Stimulated activated CD4-positive, alpha-beta T cell treated with anti-CD3 and anti-CD28 coated beads, Interleukin-2, amount 100 ng/mL, for 24 hours (primary cell): ENCODE measurements at places on chromosomes 7 and 10.
A peak's percentile ranks its signal among the peaks of the same experiment; 100 is the strongest.

- no peak for DNase-seq
These were observed 28.5 kb downstream of the NRBF2 start for GRCh38 chr10:63161592-63161991.

DNA sequence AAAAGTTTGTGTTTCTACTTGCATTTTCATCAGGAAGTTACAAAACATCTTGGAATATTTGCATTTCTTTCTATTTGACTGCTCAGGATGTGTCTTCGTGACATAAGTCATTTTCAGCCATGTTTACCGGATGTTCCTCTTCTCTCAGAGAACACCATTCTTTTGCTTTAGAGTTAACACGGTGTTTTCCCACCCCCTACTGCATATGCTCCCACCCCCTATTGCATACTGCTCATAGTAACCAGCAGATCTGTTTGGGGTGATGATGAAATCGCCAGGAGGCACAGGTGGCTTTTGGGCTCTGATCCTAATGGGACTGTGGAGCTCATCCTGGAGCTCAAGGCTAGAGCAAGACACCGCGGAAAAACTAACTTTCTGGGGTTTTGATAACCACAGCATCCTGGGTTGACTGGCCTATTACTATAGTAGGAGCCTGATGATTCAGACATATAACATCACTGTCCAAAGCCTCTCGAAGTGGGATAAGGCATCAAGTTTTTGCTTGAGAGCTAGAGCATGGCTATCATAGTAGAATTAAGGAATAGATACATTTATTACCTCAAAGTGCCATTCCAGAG, 65.1 kb upstream of the BET1 start:
- no peak for DNase-seq

GRCh38 chr7:13743226-13743625, 246.2 kb downstream of the ETV1 start:
- DNase-seq: no peak

DNA sequence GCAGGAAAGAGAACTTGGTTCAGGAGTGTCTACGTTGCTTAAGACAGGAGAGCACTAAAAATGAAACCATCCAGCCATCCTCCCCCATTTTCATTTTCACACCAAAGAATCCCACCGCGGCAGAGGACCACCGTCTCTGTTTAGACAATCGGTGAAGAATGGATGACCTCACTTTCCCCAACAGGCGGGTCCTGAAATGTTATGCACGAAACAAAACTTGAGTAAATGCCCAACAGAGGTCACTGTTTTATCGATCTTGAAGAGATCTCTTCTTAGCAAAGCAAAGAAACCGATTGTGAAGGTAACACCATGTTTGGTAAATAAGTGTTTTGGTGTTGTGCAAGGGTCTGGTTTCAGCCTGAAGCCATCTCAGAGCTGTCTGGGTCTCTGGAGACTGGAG, 1.4 kb upstream of the IL6 start:
- no peak for DNase-seq

GRCh38 chr7:147903536-147904218, 686.9 kb upstream of the C7orf33 start:
- no peak for DNase-seq

DNA sequence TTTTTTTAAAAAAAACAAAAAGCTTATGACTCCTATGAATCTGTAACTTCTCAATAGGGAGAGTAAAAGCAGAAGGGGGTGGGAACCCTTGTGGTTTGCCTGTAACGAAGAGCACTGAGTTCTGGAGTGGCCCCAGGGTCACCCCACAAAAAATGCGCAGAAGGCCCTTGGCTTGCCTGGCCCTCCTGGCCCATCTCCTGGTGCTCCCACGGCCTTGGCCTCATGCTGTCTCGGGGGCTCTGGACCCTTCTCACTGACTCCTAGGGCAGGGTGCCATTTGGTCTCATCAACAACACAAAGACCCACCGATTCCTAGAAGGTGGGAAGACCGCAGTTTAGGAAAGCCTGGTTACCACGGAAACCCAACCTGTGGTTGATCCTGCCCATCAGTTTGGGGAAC, 40.8 kb downstream of the ZNF467 start:
- no peak for DNase-seq

DNA sequence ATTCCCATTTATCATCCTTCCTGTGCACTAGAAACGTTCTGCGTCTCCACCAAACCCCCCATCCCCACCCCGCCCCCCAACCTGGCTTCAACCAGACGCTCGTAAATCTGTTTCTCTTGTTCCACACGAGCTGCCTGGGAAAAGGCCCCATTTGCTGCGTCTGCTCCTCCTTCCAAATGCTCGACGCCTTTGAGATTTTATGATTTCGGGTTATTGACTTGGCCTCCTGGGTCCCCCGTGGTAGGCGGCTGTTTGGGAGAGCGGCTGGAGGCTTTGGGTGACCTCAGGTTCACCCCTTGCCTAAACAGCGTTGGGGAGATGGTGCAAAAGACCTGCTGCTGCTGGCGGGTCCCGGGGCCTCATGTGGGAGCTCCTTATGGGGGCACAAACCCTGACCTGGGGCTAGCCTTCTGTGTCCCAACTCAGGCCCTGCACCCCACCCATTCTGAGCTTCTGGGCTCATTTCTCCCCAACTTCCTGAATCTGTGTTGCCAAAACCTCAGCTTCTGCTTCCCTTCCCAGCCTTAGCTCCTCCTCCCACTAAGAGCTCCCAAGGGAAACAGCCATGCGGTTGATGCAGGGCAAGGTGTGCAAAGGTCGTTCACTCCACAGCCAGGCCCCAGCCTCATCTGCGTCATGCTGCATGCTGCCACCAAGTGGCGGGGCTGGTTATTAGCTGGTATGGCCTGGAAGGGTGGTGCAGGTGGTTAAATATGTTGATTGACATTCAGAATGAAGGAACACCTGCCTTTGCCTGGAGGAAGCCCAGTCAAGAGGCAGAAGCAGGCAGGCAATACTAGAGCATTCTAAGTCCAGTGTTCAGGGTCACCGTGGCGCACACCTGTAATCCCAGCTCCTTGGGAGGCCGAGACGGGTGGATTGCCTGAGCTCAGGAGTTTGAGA, 49.1 kb upstream of the ELN start:
- peak; percentile 45 for DNase-seq

GRCh38 chr7:29622335-29623265, 59.0 kb downstream of the PRR15 start:
- no peak for DNase-seq

GRCh38 chr7:6545398-6546126, 5.7 kb downstream of the GRID2IP start:
- no peak for DNase-seq

DNA sequence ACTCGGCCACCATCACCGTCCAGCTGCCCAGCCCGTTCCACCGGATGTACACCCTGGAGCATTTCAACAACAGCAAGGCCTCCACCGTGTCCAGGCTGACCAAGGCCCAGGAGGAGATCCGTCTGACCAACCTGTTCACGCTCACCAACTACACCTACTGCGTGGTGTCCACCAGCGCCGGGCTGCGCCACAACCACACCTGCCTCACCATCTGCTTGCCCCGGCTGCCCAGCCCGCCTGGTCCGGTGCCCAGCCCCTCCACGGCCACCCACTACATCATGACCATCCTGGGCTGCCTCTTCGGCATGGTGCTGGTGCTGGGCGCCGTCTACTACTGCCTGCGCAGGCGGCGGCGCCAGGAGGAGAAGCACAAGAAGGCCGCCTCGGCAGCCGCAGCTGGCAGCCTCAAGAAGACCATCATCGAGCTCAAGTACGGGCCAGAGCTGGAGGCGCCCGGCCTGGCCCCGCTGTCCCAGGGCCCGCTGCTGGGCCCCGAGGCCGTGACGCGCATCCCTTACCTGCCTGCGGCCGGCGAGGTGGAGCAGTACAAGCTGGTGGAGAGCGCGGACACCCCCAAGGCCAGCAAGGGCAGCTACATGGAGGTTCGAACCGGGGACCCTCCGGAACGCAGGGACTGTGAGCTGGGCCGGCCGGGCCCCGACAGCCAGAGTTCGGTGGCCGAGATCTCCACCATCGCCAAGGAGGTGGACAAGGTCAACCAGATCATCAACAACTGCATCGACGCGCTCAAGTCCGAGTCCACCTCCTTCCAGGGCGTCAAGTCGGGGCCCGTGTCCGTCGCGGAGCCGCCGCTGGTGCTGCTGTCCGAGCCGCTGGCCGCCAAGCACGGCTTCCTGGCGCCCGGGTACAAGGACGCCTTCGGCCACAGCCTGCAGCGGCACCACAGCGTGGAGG, 75.8 kb downstream of the ELFN1 start:
- no peak for DNase-seq

DNA sequence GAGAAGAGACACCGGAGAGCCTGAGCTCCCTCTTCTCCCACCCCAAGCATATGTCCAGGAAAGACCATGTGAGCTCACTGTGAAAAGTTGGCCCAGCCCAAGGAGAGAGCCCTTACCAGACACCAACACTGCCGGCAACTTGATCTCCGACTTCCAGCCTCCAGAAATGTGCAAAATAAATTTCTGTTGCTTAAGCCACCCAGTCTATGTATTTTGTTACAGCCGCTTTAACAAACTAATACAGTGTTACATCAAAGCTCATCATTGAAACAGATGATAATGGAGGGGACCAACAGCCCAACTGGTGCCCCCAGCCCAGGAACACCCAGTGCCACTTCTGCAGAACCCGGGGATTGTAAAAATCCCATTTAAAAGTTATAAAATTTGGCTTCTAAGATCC, 18.9 kb downstream of the RGR start:
- DNase-seq: no peak
